ENCODE measurements at places on chromosomes 16 and 17. TPM values are rescaled to one million over a fixed set of nuclear protein-coding genes. Genes with fewer than 3 reads are reported as not detected.

DNA sequence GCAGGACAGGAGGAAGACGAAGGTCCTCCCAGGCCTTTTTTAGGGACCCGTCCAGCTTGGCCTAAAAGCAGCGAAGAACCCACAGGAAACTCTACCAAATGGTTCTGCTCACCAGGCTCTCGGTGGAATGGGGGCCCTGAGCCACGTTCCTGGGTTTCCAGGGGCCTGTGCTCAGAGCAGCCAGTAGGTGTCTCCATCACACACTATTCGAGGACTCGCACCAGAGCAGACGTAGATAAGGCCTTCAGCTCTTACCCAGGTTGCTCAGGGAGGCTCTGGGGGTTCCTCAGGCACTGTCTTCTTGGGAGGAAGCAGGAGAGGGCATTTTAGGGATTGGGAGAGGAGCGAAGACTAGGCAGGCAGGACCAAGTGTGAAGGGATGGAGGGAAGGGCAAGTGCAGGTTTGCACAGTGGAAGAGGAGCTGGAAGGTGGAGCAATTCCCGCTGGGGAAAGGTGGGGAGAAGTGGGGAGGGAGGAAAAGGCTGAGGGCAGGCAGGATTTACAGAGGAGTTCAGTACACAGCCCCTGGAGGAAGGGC, 157.1 kb downstream of the RGS9 start:
- no peak overlapping the region for H3K27ac ChIP-seq
- peaks cover 7% of the 10 kb centered on the region for H3K27me3 ChIP-seq
- no peaks in the 10 kb centered on the region for H3K36me3 ChIP-seq
- no peaks in the 10 kb centered on the region for H3K4me1 ChIP-seq
- peak; percentile 47 for DNase-seq

- H3K4me3 ChIP-seq, result peak overlapping the region; percentile 34
- H3K4me1 ChIP-seq, result peaks cover 10% of the 10 kb centered on the region
- H3K27ac ChIP-seq, result peak overlapping the region; percentile 89
- H3K36me3 ChIP-seq, result no peaks in the 10 kb centered on the region
Observed at GRCh38 chr16:51524555-51525373, 373.7 kb upstream of the SALL1 start.

DNA sequence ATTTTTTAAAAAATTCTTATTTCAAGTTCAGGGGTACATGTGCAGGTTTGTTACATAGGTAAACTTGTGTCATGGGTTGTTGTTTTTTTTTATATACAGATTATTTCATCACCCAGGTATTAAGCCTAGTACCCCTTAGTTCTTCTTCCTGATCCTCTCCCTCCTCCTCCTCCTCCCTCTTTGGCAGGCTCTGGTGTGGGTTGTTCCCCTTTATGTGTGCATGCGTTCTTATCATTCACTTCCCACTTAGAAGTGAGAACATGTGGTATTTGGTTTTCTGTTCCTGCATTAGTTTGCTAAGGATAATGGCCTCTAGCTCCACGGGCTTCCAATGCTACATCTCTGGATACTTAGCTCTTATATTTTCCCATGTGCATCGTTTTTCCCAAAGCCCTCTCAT, 404.4 kb downstream of the HAPSTR1 start:
- no peak overlapping the region for H3K27ac ChIP-seq
- no peaks in the 10 kb centered on the region for H3K36me3 ChIP-seq
- no peak for DNase-seq
- H3K4me1 ChIP-seq, result no peaks in the 10 kb centered on the region
- H3K4me3 ChIP-seq, result no peak overlapping the region

- no peak for DNase-seq
Observed at GRCh38 chr16:28192806-28193529, 18.8 kb downstream of the XPO6 start.

GRCh38 chr16:57479976-57480753, 6.1 kb downstream of the DOK4 start:
- H3K4me1 ChIP-seq, result peaks cover 52% of the 10 kb centered on the region
- H3K36me3 ChIP-seq, result no peaks in the 10 kb centered on the region
- DNase-seq, result peak; percentile 54
- peak overlapping the region; percentile 68 for H3K27ac ChIP-seq

GRCh38 chr16:68272507-68273209, 8.3 kb downstream of the SLC7A6 start:
- no peak for DNase-seq
- H3K27me3 ChIP-seq, result no peaks in the 10 kb centered on the region
- no peaks in the 10 kb centered on the region for H3K36me3 ChIP-seq
- no peak overlapping the region for H3K4me3 ChIP-seq
- H3K27ac ChIP-seq, result no peak overlapping the region
- no peaks in the 10 kb centered on the region for H3K4me1 ChIP-seq

DNA sequence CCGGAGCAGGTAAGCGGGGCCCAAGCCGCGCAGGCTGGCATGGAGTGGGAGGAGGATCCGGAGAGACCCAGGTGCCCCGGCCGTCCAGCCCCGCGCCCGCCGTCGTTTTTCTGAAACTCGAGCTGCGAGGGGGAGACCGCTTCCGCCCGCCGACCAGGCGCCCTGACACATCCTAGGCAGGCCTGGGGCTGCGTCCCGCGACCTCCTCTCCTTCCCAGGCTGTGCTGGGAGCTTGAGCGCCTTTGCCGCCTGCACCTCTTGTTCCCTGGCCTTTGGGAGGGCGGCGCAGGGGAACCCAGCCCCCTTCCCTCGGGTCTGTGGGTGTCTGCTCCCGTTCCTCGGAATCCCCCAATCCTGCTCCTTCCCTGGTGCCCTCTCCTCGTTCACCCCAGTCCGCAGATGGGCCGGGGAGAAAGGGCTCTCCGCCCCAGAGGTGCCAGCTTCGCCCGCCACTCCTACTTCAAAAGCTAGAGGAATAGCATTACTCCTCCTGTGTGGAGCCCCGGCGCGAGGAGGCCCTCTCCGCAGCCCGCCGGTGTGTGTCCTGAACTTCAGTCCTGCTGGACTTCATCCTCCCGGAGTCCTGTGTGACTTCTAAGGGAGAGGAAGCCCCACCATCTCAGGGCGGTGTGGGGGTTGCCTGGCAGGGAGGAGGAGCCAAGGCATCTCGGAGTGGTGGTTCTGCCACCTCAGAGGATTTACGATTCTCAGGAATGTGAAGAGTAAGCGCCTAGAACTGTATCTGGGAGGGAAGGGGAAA, 1.0 kb downstream of the NHERF1 start:
- H3K27ac ChIP-seq, result peak overlapping the region; percentile 83
- peak overlapping the region; percentile 94 for H3K4me3 ChIP-seq
- no peaks in the 10 kb centered on the region for H3K36me3 ChIP-seq
- no peak for DNase-seq
- H3K4me1 ChIP-seq, result peaks cover 33% of the 10 kb centered on the region

DNA sequence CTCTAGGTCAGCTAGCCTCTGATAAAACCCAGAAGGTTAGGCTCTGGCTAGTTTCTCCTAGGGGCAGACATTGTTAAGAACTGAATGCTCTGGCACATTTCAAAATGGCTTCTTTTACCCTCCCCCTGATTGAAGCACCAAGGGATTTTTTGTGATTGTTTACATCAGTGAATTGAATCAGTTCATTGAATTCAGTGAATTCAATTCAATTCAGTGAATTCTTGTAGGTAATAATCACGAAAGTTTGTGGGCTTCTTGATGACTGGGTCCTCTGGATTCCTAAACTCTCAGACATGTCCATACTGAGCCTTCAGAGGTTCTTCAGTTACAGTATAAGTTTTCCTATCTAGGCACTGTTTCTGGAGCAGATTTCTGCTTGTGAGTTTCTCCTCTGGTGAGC, 135.2 kb upstream of the ELAC2 start:
- H3K4me3 ChIP-seq, result no peak overlapping the region
- H3K27ac ChIP-seq, result no peak overlapping the region
- no peaks in the 10 kb centered on the region for H3K4me1 ChIP-seq
- no peaks in the 10 kb centered on the region for H3K27me3 ChIP-seq
- H3K36me3 ChIP-seq, result no peaks in the 10 kb centered on the region

DNA sequence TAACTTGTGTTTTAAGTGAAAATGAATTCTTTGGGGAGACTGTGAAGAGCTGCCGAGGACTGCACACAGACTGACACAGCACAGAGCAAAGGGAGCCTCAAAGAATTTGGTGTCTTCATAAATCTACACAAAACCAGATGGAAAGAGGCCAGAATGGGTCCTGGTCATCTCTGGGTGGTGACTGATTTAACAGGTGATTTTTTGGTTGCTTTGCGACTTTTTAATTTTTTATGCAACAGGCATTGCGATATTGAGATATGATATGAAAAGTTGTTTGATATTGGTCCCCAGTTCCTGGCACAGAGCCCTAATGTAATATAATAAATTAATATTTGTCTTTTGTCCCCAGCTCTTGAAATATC, 12.6 kb upstream of the EIF1 start:
- no peak overlapping the region for H3K4me3 ChIP-seq
- no peak for DNase-seq
- peak overlapping the region; percentile 17 for H3K27ac ChIP-seq
- peaks cover 10% of the 10 kb centered on the region for H3K4me1 ChIP-seq

DNA sequence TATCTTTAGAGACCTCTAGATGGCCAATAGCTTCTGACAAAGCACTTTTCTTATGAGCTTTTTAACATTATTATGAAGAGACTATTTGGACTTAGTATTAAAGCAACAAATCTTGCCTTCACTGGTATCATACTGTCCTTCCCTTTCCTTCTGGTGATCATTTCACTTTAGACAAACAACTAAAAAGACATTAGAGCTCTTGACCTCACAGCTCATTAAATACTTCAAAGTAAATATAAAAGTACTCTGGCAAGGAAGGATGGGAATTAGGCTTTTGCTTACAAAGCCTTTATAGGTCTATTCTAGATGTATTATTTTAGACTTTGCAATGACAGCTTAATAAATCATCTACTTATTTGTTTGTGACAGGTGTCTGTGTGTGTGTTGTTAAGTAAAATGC, 11.1 kb downstream of the STXBP4 start:
- H3K4me1 ChIP-seq, result no peaks in the 10 kb centered on the region
- H3K36me3 ChIP-seq, result no peaks in the 10 kb centered on the region
- H3K27ac ChIP-seq, result no peak overlapping the region

GRCh38 chr17:37828651-37829124, 83.8 kb upstream of the HNF1B start:
- no peak for DNase-seq
- H3K27ac ChIP-seq, result no peak overlapping the region
- H3K27me3 ChIP-seq, result no peaks in the 10 kb centered on the region
- H3K4me3 ChIP-seq, result no peak overlapping the region

DNA sequence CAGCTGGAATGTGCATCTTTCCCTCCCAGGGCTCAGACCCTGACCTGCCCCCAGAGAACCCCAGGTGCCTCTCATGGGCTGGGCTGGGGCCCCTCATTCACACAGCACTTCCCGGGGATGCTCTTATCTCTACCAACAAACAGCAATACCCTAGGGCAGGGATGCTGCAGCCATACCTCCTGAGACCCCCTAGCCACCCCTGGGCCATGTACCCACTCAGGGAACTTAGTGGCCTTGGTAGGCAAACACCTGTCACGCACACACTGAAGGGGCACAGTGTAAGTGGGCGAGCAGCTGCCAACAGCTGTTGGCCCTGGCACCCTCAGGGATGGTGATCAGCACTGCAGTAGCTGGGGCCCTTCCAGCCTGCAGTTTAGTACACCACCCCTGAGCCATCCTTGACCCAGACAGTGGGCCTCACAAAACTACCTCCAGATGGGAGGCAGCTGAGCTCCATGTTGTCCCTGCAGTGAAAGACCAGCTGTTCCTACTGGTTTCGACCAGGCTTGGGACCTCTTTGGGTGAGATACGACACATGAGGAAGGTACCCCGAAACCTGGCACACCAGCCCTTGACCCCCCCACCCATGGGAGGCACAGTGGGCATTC, 1723.6 kb downstream of the TP53TG3F start:
- no peaks in the 10 kb centered on the region for H3K36me3 ChIP-seq
- no peak overlapping the region for H3K4me3 ChIP-seq
- H3K27me3 ChIP-seq, result no peaks in the 10 kb centered on the region
- no peak for DNase-seq
- no peak overlapping the region for H3K27ac ChIP-seq

- no peak overlapping the region for H3K27ac ChIP-seq
- no peaks in the 10 kb centered on the region for H3K4me1 ChIP-seq
- DNase-seq, result no peak
- no peaks in the 10 kb centered on the region for H3K27me3 ChIP-seq
- no peaks in the 10 kb centered on the region for H3K36me3 ChIP-seq
Observed at GRCh38 chr17:17098551-17099179, 56.4 kb downstream of the MPRIP start.

GRCh38 chr16:6059671-6060070, 962.1 kb upstream of the EEF2KMT start:
- H3K36me3 ChIP-seq, result no peaks in the 10 kb centered on the region
- no peak overlapping the region for H3K27ac ChIP-seq
- H3K27me3 ChIP-seq, result no peaks in the 10 kb centered on the region
- no peaks in the 10 kb centered on the region for H3K4me1 ChIP-seq
- DNase-seq, result no peak
- no peak overlapping the region for H3K4me3 ChIP-seq

DNA sequence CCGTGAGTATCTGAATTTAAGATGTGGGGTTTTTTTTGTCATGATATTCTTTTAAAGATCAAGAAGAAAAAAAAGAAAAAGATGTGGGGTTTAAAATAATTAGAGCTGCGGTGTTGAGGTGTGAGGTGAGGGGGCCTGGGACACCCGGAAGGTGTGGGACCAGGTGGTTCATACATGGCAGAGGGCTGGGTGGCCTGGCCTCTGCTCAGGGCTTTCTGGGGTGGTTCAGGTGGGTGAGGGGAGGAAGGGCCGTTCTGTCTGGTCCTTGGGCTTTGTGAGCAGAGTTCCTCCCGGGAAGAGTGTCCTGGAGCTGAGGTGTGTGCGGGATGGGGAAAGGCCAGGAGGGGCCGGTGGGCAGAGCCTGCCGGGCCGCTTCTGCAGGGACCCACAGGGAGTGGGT, 5.0 kb downstream of the PRSS27 start:
- no peak for DNase-seq
- no peak overlapping the region for H3K4me3 ChIP-seq
- H3K36me3 ChIP-seq, result no peaks in the 10 kb centered on the region
- H3K27me3 ChIP-seq, result no peaks in the 10 kb centered on the region

DNA sequence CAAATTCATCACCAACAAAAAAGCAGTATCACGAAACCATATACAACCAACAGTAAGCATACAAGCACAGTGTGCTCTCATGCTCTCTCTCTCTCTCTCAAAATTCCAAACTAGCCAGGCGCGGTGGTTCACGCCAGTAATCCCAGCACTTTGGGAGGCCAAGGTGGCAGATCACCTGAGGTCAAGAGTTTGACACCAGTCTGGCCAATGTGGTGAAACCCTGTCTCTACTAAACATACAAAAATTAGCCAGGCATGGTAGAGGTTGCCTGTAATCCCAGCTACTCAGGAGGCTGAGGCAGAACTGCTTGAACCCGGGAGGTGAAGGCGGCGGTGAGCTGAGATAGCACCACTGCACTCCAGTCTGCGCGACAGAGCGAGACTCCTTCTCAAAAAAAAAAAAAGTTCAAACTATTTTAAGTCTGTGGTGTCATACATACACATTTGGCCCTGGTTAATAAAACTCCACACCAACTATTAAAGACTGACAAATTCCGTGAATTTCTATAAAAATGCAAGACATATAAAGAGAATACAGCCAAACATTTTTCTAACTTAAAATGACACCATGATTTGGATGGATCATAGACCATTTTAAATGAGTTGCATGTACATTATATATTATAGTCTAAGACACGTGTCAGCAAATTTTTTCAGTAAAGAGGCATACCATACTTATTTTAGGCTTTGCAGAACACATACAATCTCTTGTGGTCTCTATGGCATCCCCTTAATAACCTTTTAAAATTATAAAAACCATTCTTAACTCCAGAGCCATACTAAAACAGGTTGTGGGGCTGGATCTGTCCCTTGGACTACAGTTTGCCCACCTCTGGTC, 30.9 kb downstream of the GLG1 start:
- peak overlapping the region; percentile 19 for H3K27ac ChIP-seq
- no peaks in the 10 kb centered on the region for H3K36me3 ChIP-seq
- no peak for DNase-seq
- H3K27me3 ChIP-seq, result no peaks in the 10 kb centered on the region
- H3K4me3 ChIP-seq, result no peak overlapping the region

Gene PPL
- total RNA-seq, result 26.0 TPM

Gene STXBP4
- total RNA-seq, result 12.6 TPM

Gene ADORA2B
- total RNA-seq, result 0.25 TPM

Gene MT1A
- total RNA-seq, result 10.1 TPM

Gene TMED6
- total RNA-seq, result 10.6 TPM

Gene HAP1
- total RNA-seq, result under 0.01 TPM
